ENCODE measurements at places on chromosomes 7 and 10.

GRCh38 chr10:99807786-99808185 lies 25.3 kb downstream of the ABCC2 start:
- DNase-seq: no peak

DNA sequence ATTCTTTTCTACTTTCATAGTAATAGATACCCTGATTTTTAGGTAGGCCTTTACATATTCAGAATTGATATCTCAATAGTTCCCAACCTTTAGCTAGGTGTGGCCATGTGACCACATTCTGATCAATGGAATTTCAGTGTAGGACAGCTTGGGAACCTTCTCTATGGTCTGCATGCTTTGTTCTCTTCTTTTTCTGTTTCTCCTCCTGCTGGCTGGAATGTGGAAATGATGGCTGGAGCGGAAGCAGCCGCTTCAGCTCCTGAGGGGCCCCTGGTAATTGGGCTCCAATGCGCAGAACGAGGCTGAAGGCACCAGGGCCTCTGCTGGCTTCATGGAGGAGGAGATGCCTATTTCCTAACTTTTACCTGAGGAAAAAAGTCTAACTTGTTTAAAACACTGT lies 152.6 kb downstream of the ZMYND11 start:
- DNase-seq: no peak

DNA sequence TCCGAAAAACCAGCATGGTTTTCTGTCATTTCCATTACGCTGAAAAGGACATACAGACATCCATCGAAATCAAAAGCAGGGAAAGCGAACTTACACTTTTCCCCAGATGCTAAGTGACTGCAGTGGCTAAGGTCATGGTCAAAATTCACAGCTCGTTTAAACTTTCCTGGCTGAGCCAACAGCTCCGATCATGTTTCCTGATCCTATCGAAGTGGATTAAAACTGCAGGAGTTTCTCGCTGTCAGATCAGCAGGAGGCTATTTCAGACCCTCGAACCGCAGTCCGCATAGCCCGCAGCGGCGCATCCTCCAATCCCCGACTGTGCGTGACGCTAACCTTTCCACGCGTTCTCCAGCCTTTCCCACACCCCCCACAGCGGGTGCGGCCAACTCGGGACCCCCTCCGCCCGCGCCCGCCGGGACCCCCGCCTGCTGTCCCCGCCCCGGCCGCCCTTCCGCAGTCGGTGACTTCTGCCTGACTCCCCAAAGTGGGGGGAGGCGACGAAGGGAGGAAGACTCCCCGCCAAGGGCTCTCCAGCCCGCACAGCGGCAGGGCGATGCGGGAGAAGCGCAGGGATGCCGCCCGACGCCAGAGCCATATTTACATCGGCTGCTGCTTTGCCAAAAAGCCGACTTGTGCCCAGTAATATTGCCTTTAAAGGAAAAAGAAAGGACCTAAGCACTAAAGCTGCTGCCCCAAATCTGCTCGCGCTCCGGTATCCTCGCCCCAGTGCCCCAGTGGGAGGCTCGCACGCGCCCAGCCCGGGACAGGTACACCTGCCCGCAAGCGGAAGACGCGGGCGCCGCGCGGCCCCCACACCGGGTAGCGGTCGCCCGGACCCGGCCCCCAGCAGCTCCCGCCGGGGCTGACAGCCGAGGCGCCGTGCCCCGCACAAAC lies 1.2 kb downstream of the PIP4K2A start:
- DNase-seq: peak; percentile 50

DNA sequence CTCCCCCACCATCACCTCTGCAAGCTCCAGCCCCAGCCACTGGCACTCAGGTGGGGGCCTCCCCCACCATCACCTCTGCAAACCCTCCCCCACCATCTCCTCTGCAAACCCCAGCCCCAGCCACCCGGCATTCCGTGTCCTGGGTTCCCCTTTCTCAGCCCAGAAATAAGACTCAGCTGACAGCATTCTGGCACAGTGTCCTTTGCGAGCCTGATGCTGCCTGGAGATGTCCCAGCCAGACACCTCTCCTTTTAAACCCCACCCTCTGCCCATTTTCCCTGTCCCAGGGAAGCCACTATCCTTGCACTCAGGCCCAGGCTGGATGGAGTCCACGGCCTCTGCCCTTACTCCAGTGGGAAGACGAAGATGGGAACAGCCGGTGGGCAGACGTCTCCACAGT lies 49.8 kb downstream of the ELFN1 start:
- DNase-seq: no peak

DNA sequence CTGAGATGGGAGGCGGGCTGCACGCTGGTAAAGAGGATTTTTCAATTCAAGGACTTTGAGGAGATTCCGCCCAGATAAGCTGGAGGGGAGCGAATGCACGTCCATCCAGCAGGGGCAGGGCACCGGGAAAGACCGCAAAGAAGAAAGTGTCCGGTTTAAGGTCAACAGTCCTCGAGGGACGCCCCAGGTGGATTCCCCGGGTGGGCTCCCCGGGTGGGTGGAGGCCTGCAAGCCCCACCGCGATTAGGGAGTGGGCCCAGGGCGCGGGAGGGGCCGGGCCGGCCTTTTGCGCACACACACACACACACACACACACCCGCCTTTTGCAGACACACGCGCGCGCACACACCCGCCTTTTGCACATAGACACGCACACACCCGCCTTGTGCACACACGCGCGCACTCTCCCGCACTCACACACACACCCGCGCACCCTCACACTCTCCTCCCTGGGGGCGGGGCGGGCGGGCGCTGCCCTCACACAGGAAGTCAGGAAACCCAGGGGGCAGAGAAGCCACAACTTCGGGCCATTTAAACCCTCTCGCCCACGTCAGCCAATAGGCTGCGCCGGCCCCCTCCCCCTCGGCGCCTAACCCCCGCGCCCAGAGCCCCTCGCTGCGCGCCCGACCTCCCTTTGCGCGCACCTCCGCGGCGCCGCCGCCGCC lies 615 bp downstream of the ARHGAP12 start:
- DNase-seq: peak; percentile 85

- no peak for DNase-seq
These were observed 62.8 kb upstream of the MYL10 start for GRCh38 chr7:101691822-101692384.

DNA sequence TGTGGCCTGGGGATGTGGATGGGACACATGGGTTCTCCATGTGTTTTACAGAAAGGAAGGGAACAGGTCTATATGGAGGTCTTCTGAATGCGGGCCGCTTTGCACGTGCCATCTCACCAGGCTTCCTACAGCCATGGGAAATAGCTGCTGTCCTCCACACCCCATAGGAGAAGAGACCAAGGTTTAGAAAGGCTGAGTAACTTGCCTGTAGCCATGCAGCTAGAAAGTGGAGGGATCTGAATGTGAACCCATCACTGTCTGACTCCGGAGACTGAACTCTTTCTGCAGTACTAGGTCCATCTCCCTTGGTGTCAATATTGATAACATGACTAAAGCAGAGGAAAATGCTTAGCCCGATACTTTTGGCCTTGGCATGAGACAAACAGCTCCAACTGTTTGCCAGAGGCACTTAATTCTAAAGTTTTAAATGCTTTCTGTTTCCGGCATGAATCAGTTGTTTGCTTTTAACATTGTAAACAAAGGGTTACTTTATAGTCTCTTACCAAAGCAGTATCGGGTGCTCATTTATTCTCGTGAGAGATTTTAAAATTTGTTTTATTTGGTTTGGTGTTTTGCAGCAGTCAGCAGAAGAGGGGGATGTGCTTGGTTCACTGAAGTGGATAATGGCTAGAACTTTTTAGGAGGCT lies 64.8 kb upstream of the LOXL4 start:
- no peak for DNase-seq

All from CD4-positive, CD25-positive, alpha-beta regulatory T cell (primary cell).